ENCODE measurements at places on chromosomes 11 and 22.
A peak's percentile ranks its signal among the peaks of the same experiment; 100 is the strongest.

GRCh38 chr22:31126128-31126868 lies 3.5 kb downstream of the INPP5J start:
- no peak for DNase-seq

- DNase-seq: no peak
Observed at GRCh38 chr11:94941131-94941530, 32.2 kb downstream of the CWC15 start.

DNA sequence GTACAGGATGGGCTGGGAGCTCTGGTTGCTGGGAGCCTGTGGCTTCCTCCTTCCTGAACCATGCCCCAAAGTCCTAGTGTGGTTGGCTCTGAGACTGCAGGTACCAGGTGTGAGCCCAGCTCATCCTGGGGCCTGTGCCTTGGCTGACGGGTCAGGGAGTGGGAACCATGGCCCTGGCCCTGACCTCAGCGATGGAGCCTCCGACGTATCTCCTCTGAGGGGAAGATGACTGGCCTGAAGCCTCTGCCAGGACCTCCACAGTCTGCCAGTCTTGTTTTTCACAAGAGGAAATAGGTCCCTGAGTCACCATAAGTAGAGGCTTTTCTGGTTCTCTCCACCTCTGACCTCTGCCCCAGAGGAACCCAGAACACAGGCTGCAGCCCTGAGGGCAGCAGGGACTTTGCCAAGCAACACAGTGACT lies 3.4 kb downstream of the RCE1 start:
- no peak for DNase-seq

DNA sequence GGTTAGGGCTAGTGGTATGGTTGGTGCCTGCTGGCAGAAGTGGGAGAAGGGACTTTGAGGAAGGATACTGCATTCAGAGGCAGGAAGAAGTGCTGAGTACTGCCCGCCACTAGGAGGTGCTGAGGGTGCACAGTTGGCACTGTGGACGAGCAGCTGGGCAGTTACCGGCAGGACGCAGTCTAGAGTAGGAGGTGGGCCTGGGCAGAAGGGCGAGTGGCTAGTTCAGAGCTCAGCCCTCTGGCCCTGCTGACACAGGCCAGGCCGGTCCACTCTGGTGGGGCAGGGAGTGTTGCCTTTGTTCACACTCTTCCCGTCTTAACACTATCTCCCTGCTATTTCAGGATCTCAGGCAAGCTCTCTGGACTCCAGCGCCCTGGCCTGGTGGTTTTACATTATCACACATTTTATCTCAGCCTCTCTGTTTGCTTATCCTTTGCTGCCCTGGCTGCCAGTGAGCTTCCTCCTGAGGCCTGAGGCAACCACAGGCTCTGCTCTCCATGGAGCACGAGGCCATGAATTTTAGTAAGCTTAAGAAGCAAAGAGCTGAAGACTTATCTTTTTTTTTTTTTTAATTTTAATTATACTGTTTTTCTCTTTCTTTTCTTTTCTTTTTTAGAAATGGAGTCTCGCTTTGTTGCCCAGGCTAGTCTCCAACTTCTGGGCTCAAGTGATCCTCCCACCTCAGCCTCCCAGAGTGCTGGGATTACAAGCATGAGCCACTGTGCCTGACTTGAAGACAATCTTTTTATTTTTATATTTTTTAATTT lies 26.9 kb downstream of the SNAP29 start:
- DNase-seq: no peak

- DNase-seq: no peak
Observed at GRCh38 chr11:106553304-106553703, 465.0 kb downstream of the GUCY1A2 start.

- DNase-seq: no peak
Observed at GRCh38 chr22:39724390-39724789, 153.8 kb downstream of the CACNA1I start.

GRCh38 chr11:60367009-60367408 lies 11.3 kb upstream of the MS4A7 start:
- DNase-seq: no peak

DNA sequence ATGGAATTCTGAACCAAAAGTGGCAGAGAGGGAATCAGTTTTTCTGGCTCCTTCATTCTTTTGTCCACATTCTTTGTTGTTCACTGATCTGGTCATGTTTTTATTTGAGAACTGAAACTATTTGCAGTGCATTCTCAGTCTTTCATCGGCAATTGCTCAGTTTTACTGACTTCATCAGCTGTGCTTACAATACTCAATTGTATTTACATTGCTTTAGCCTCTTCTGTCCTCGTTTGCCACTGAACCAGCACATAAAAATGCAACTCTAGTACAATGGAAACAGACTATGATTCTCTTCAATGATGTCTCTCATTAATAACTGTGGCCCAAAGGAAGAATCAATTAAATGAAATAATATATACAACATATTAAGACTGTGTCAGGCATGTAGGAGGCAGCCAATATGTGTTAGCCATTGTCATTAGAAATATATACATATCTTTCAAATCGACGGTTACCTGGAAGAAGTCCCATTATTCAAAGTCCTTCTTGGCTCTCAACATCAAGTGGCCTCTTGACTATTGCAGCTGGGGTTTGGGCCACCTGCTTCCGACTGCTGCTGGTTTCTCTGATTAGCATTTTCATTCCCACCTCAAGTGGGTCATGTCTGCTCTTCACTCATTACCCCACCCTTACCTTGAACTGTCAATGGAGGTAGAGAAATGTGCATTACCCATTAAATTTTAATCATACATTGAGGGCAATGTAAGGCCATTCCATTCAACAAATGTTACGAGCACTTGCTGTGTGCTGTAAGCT lies 600.1 kb downstream of the INSC start:
- DNase-seq: no peak

GRCh38 chr11:3995949-3996554 lies 98.5 kb upstream of the RRM1 start:
- peak; percentile 16 for DNase-seq

DNA sequence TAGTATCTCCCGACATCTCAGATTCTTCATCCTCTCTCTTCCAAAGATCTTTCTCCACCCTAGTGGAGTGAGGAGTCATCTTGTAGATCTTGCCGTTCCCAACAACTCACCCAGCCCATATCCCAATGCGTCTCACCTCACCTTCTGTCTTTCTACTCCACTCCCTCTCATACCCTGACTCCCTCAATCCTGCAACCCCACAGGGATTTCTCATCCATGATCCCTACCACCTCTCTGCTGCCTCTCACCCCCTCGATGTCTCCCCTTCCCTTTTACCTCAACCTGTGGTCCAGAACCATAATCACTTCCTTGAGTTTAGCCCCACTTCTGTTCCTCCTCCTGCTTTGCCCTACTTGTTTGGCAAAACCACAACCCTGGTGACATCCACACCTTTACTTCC lies 41.7 kb downstream of the OTOG start:
- no peak for DNase-seq

- no peak for DNase-seq
Observed at GRCh38 chr22:25050566-25050965, 98.0 kb downstream of the KIAA1671 start.

DNA sequence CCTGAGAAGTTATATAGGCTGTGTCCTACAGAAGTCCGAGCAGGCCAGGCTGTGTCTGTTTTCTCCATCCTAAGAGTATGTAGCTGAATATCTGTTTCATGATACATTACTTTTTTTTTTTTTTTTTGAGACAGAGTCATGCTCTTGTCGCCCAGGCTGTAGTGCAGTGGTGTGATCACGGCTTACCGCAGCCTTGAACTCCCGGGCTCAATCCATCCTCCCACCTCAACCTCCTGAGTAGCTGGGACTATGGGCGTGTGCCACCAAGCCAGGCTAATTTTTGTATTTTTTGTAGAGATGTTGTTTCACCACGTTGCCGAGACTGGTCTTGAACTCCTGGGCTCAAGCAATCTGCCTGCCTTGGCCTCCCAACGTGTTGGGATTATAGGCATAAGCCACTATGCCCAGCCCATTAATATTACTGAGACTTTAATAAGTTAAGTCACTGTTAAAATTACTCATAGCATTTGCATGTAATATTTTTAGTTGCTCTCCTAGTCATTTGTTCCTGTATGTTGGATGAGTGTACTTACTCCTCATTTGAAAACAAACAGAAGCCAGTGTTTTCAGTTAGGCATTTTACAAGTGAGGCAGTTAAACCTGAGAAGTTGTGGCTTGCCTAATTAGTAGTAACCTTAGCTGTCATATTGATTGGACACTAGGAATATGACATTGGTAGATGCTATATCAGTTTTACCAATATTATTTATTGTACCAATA lies 26.1 kb downstream of the DRG1 start:
- DNase-seq: no peak

GRCh38 chr11:66881927-66882452 lies 25.1 kb downstream of the LRFN4 start:
- no peak for DNase-seq

GRCh38 chr11:46857666-46858065 lies 11.6 kb upstream of the CKAP5 start:
- no peak for DNase-seq

All from HS-5 (cell line).